Kidney epithelial cell (primary cell): ENCODE measurements at places on chromosomes 1 and 21. TPM values are rescaled to one million over a fixed set of nuclear protein-coding genes. Genes with fewer than 3 reads are reported as not detected.
A peak's percentile ranks its signal among the peaks of the same experiment; 100 is the strongest.

- no peak for DNase-seq
Observed at GRCh38 chr1:189158155-189158554, 1319.5 kb downstream of the BRINP3 start.

- no peak for DNase-seq
Observed at GRCh38 chr1:159067699-159068621, 8.6 kb downstream of the AIM2 start.

- no peak for DNase-seq
Observed at GRCh38 chr1:215003686-215004085, 78.9 kb upstream of the KCNK2 start.

DNA sequence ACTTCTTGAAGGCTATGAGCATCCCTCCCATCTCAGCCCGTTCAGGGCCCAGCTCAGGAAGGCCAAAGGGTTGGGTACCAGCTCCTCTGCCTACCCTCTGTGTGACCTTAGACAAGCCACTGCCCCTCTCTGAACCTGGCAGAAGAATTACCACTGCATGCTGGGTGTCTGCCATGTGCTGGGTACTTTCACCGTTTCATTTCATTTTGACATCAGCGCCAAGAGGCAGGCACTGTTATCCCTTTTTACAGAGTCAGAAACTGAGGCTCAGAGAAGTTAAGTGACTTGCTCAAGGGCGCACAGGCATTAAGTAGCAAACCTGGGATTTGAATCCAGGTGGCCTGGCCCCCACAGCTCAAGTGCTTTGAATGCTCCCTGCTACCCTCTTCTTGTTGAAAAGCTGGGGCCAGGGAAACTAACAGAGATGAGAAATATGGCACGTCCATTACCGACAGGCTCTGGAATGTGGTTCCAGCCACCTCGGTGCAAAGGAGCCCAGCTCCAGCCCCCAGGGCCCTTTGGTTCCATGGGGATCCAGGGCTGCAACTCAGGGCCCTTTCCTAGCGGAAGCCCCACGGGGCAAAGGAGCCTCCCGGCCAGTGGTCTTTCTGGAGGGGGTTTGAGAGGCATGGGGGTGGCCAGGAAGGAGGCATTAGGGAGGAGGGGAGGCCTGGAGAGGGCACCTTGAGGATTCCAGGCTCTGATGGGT lies 6.5 kb downstream of the TMEM82 start:
- DNase-seq = no peak

CELA3B gene
- not detected in 2 replicates for total RNA-seq

SLC35F3 gene
- total RNA-seq = 1.1 TPM in 2 replicates

PSEN2 gene
- 29.7 and 31.3 TPM in 2 replicates for total RNA-seq

DNA sequence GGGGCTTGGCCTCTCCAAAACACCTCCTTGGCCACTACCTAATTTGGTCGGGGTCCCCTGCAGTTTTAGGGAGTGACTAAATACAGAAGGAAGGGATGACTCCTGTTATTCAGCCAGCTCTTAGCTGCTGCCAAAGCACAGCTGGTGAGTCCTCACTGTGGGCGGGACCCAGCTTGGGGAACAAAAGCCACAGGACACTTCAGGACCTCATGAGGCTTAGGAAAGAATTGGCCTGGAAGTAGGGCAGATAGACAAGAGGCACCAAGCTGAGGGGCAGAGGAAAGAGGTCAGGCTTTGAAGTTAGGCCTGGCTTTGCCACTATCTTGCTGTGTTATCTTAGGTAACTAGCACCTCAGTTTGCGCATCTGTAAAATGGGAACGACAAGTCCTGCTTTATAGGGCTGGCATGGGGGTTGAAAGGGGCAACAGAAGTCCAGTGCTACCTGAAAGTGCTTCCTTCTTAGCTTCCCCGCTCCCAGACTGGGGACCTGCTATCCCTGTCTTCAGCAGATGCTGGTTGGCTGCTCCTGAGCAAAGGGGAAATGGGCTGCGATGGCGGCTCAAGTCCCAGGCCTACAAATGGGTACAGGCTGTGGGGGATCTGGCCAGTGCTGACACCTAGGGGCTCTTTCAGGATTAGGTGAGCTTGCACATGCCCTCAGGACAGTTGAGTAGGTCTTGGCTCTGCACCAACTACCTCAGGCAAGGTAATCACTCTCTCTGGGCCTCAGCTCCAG lies 15.7 kb downstream of the IFI6 start:
- DNase-seq = no peak

LCE1D gene
- total RNA-seq = not detected in 2 replicates

DNA sequence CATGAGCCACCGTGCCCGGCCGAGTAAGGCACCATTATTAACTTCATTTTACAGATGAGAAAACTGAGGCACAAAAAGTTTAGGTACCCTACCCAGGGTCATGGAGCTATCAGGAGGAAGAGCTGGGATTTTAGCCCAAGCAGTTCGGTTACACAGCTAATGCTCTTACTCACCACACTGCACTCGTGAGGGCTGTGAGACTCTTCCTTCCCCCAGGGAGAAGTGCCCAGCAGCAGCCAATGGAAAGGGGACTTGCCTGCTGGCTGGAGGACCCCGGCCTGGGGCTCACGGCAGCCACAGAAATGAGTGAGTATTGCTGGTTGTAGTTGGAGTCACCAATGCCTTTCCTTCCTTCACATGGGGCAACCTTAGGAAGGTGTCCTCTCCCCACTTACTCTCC lies 5.2 kb upstream of the CSF1 start:
- no peak for DNase-seq

ATP1A1 gene
- total RNA-seq = 216 and 239 TPM in 2 replicates

DNA sequence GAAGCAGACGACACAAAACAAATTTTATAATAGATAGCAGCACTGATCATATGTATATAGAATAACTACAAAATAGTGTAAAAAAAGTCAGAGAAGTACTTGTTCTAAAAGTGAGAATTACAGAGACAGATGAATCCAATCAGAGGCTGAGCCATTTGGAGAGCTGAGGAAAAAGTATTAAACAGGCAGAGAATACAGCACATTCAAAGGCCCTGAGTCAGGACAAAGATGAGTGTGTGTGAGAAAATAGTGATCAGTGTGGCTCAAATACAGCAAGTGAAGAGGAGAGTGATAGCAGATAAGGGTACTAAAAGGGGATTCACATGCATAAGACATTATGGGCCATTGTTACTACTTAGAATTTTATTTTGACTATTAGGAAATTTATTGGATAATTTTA lies 430.6 kb upstream of the BRINP3 start:
- DNase-seq = no peak

DNA sequence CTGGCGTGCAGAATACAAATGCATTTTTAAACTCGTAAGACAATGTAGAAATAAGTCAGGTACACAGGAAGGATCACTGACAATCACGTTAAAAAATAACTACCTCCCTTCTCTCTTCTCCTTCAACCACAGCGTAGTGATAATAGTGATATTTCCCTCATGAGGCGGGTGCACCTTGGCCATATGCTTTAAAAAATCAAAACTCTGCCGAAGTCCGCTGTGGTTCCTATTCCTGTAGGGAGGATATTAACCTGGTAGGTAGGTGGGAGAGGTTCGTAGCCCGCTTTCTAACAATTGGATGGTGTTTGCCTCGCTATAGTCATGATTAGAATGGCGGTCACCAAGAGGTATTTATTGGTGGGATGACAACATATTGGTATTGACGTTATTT lies 732 bp downstream of the GREM2 start:
- no peak for DNase-seq

- DNase-seq = no peak
Observed at GRCh38 chr1:71232786-71233185, 152.0 kb upstream of the ZRANB2 start.

TMEM54 gene
- 99.0 and 162 TPM in 2 replicates for total RNA-seq

GCSAML gene
- 0.04 TPM in 1 of 2 replicates, not detected in the other for total RNA-seq

DNA sequence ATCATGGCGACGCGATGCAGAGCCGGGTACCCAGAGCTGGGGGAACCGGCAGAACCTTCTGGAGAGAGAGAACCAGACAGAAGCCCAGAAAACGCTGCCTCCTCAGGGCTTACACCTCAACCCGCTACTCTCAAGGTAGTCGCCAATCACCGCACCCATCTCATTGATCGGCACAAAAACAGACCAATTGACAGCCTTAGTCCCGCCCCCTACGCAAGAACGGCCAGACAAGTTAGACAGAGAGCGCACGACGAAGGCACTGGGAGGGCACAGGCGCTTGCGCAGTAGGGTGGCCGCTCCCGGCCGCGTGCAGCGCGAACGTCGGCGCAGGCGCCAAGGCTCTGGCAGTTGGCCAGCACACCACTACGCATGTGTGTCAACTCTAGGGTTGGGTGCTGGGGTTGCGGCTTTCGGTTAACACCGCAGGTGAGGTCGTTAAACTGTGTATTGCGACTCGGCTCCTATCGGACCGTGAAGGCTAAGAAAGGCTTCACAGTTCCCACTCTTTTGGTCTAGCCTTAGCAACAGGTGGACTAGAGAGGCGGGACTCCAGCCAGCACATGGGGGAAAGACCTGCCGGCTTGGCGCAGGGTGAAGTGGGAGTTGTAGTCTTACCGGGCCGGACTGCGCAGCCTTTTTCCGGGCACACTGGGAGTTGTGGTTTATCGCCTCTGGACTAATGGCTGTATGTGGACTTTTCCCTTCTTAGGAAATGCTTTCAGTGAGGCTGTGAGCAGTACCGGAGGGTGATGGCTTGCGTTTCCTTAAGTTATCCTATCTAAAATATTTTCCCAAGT lies at the start of the genes CCT3 and TSACC:
CCT3 (minus strand) TSS at position 113 of the 797 bp plus-strand sequence; CDS start at position 5, 108 bp downstream.
TSACC (plus strand) TSS at position 347 of the 797 bp plus-strand sequence. CDS start 1,232 bp downstream, outside the sequence.
- peak; percentile 99 for DNase-seq

ZBED6 gene
- total RNA-seq = 9.1 and 15.5 TPM in 2 replicates

DNA sequence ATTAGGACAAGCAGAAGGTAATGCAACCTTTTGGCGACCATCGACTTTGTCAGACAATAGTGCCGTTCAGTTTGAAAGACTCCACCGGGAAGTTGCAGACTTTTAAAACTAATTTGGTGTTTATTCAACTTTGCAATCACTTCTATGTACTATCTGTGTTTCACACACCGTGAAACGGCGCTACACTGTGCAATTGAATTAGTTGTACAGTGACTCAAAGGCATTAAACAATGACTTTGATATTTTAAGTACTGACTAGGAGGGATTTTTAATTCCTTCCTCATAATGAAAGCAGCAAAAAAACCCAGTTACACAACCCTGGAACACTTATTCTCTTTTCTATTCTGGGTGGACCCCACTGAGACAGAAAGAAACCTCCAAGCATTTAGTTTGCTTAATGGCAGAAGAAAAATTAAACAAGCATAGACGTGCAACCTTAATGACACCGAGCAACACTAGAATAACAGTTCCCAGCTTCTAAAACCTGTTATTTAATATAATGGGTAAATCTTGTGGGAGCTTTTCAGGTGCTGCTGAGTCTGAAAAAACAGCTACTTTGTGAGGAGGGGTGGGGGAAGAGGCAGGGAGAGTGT lies 176.8 kb downstream of the LMO4 start:
- no peak for DNase-seq

SRSF4 gene
- total RNA-seq = 30.0 and 40.2 TPM in 2 replicates

GRCh38 chr1:50724626-50725286 lies 235.3 kb downstream of the FAF1 start:
- DNase-seq = no peak

GRCh38 chr1:208919371-208919770 lies 664.1 kb upstream of the CAMK1G start:
- DNase-seq = no peak

DNA sequence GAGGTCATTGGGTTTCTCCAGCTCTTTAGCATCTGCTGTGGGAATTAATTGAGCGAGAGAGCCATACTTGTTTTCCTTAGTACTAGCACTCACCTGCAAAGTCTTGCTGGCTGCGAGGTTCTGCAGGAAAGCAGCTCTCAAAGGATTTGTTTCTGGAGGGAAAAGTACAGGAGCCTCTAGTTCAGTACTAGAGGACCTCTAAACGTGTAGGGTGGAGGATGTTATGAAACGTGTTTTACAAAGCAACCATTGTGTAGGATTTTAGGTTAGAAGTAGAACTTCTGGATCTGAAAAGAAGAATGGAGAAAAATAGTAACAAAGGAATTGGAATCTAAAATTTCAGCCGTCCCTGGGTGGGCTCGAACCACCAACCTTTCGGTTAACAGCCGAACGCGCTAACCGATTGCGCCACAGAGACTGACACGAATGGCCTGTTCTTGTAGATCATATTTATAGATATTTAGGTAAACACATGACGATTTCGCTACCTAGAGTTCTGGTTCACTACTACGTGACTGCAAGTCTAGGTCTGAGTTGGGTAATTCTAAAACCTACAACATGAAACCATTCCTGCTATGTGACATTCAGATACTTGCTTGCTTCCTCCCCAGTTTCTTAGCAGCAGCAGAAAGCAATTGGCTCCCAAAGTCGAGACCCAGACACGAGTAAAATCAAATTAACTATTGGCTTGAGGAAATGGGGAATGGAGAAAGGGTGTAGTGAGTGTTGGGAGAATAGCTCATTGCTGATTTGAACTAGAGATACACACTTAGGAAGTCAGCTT lies 60.2 kb upstream of the CFAP126 start:
- DNase-seq = no peak

DNA sequence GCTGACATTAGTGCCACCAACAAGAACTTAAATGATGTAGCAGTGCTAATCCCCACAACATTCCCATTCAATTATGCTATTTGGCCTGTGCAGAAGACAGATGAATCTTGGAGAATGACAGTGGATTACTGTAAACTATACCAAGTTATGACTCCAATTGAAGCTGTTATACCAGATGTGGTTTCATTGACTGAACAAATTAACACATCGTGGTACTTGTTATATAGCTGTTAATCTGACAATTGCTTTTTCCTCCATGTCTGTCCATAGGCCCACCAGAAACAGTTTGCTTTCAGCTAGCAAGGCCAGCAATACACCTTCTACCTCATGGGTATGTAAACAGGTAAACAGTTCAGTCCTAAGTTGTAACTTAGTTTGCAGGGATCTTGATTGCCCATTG lies 101.1 kb downstream of the S1PR1 start:
- no peak for DNase-seq

EPHA8 gene
- total RNA-seq = not detected in 2 replicates

KCNJ9 gene
- not detected in 2 replicates for total RNA-seq

ZMYM1 gene
- 12.3 and 13.0 TPM in 2 replicates for total RNA-seq

PRELP gene
- under 0.01 TPM in 1 of 2 replicates, not detected in the other for total RNA-seq

GPR25 gene
- total RNA-seq = not detected in 2 replicates

- peak; percentile 26 for DNase-seq
Observed at GRCh38 chr1:31891280-31891679, 46.9 kb downstream of the PTP4A2 start.

GRCh38 chr1:55190109-55190508 lies 25.1 kb downstream of the USP24 start:
- no peak for DNase-seq

TRAPPC3 gene
- 105 TPM in 2 replicates for total RNA-seq
